ENCODE measurements at places on chromosomes 7 and 10.

GRCh38 chr7:111103678-111104274, 12.8 kb downstream of the LRRN3 start:
- no peak for DNase-seq

DNA sequence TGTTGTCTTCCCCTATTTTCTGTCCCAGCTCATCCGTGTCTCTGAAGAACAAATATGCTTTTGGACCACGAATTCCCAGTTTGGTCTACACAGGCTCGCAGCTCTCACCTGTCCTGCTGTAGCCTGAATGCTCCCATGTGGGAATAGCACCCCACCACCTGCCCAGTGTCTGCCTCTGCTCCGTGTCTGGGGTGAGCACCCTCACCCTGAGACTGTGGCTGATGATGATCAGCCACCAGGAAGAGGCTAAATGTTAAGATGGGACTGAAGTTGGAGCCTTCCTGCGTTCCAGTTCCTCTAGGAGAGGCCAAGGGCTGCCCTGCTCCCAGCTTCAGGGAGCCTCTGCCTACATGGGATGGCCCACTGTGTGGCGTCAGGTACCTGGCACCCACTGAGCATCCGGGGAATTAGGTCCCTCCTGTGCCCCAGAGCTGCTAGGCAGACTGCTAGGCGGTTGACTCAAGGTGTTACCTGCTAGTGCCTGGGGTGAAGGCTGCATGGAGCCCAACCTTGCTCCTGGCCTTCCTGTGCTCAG, 3.7 kb downstream of the PGAM2 start:
- DNase-seq: no peak

DNA sequence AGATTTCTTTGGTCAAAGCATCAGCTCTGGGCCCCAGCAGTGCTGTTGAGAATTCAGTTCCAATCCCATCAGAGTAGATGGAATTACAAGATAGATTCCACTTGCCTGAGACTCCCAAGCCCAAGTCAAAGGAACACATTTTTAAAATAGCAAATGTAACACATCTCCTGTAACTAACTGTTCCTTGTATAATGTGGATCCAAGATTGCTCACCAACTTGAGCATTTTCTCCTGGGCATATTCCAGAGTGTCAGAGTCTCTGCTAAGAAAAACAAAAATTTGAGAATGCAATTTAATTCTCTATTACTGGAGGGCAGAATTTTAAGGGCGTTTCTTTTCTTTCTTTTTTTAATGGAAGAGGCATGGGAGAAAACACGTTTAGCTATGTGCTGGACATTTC, 136.7 kb downstream of the NEBL start:
- DNase-seq: no peak

- DNase-seq: peak; percentile 3
Measured at GRCh38 chr7:151626422-151627115, 106.9 kb upstream of the RHEB start.

GRCh38 chr7:95986178-95986764, 213.9 kb downstream of the DYNC1I1 start:
- no peak for DNase-seq

GRCh38 chr10:78804411-78805032, 264.2 kb upstream of the ZMIZ1 start:
- DNase-seq: no peak

- DNase-seq: no peak
Measured at GRCh38 chr7:28144266-28144665, 36.3 kb downstream of the JAZF1 start.

- no peak for DNase-seq
Measured at GRCh38 chr7:27826357-27826756, 86.4 kb downstream of the TAX1BP1 start.

- DNase-seq: peak; percentile 2
Measured at GRCh38 chr7:23696916-23697441, 13.0 kb upstream of the STK31 start.

- no peak for DNase-seq
Measured at GRCh38 chr10:69421611-69422308, 5.0 kb upstream of the TACR2 start.
